ENCODE measurements at places on chromosomes 3 and 15. TPM values are rescaled to one million over a fixed set of nuclear protein-coding genes. Genes with fewer than 3 reads are reported as not detected.

DNA sequence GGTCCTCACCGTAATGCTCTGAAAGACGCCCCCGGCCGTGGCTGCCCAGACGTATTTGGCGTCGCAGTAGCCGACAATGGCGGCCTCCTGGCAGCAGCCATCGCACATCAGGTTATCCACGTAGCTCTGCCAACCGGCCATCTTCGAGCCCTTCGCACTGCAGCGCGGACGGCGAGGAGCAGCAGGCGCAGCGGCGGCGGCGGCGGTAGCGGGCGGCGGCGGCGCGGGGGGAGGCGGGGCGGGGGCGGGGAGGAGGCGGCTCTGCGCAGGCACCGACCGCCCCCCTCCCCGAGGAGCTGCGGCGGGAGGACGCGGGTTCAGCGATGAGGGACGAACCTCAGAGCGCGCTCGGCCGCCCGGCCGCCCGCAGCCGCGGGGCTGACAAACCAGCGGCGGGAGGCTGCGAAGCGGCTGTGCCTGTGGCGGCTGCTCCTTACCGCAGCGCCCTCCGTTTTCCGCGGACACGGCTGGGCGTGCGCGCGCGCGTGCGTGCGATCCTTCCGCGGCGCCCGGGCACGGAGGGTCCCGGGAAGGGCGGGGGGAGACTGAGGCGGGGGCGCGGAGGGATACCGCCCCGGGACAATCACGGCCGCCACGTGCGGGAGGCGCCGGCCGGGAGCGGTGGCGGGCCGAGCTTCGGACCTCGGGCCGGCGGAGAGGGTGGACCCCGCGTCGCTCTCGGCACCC lies at the start of gene PFN2:
PFN2 (minus strand) TSS at position 180 of the 687 bp plus-strand sequence; CDS start at position 141, 39 bp downstream.
- DNase-seq, result peak; percentile 75

GRCh38 chr3:191238321-191238817 lies 39.3 kb downstream of the OSTN start:
- no peak for DNase-seq

DNA sequence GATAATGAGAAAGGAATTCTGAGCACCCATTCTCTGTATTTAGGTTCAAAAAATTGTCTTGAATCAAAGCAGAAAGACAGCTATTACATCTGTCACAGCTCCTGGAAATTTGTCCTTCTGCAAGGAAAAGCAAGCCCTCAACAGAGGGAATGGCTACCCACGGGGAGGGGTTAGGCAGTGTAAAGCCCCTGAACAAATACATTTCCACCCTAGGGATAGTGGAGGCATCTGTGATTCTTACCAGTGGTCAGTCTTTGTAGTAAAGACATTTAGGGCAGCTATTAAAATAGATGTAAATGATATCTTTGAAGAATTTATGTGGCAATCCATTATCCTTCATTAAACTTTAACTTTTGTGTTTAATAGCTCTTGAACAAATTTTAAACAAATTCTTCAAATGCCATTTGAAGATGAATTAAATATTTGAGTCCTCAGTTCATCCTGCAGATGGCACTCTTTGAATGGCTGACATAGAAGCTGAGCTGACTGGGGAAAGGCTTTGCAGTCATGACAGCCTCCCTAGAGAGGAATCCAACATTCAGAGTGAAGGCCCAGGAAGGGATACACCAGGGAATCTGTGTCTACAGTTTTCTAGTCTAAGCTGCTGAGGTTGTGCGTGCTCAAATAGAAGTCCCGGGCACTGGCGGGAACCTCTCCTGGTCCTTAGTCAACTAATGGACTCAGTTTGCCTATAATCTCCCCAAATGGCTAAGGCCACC lies 359.7 kb upstream of the ROPN1 start:
- DNase-seq, result peak; percentile 69

GRCh38 chr15:74893627-74894026 lies 3.8 kb downstream of the MPI start:
- no peak for DNase-seq

DNA sequence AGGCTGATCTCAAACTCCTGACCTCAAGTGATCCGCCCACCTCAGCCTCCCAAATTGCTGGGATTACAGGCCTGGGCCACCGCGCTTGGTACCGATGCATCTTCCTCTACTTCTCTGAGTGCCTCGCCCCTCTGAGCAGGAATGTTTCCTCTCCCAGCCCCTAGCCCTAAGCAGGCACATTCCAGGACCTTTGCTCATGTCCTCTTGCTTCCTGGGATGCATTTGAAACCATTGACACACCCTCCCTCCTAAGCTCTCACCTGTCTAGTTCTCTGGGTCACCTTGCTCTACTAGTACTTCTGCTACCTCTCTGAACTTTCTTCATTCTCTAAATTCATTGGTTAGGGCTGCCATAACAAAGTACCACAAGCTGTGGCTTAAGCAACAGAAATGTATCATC lies 17.9 kb upstream of the UACA start:
- DNase-seq, result no peak

GRCh38 chr15:39411102-39411989 lies 169.5 kb upstream of the THBS1 start:
- DNase-seq, result peak; percentile 38

DNA sequence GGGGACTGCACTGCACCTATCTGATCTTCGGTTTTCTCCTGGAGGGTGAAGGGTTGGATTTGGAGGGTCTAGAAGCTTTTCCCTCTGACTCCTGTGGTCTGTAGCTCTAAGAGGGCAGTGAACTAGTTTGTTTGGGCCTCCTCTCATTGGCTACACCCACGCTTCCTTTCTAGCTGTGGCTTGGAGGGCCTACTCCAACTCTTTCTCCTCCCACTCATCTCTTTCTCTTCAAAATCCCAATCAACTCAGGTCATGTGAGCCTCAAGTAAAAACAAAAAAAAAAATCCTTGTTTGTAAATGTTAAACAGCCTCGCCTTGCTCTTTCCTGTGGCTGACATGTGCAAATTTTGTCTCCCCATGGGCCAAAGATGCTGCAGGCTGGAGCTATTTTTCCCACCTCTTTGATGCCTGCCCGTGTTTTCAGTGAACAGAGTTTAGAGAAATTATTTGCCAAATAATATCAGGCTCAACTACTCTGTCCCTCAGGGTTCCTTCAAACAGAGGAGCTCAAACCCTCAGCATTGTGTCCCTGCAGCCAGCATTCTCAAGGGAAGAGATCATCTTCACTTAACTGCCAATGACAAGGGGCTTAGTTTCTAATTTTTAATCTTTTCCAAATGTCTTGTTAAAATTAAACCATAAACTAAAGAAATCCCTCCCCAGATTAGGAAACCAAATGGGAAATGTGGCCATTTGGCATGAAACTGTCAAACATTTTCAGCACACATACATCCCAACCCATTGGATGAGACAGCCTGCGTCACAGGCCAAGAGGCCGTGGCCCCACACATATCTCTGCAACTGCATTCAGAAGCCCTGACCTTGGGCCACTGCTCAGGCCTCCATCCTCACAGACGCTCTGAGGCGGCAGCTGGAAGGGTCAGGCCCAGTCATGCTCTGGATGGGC lies 114.8 kb upstream of the THBS1 start:
- DNase-seq, result no peak

DNA sequence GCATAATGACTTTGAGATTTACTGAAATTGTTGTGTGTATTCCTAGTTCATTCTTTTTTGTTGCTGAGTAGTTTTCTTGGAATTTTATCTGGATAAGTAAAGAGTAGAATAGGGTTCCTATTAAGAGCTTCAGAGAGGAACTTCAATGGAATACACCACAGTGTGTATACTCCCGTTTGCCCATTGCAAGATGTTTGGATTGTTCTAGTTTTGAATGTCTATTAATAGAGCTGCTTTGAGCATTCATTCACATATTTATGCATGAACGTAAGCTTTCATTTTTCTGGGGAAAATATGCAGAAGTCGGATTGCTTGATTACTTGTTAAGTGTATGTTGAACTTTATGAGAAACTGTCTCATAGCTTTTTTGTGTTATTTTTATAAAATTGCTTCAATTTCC lies 580.5 kb downstream of the OTOL1 start:
- DNase-seq, result no peak

GRCh38 chr15:65197337-65197645 lies 12.1 kb upstream of the CLPX start:
- no peak for DNase-seq

DNA sequence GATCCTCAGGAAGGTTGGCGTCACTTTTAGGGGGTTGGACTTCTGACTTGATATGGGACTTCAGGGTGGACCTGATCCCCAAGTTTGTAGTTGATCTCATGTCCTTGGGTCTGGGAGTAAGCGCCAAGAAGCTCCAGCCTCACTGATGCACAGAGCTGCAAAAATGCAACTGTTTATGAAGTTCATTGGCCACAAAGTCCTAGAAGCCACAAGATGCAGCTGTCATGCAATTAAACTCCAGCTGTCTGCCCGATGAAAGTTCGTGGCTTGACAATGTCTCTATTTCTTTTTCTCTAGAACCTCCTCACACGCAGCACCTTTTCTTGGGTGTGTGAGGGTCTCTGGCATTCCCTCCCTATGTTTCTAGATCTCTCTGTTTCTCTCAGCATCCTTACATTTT lies 9.2 kb upstream of the ACAN start:
- no peak for DNase-seq

DNA sequence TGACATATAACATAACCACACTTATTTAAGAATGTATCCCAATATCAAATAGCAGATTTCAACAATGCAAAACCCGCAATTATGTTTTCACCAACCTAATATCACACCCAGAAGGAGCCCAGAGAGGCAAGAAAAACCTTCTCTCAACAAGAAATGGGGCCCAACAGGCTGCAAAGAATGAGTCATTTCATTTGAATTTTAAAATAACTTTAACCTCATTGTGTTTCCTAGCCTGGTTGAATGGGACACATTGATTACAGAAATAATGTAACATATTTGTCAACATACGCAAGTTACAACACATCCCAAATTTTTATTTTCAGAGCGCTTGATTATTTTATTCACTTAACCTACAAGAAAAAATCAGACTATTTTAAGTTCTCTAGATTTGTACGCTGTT lies 365.1 kb upstream of the SLCO3A1 start:
- no peak for DNase-seq

DNA sequence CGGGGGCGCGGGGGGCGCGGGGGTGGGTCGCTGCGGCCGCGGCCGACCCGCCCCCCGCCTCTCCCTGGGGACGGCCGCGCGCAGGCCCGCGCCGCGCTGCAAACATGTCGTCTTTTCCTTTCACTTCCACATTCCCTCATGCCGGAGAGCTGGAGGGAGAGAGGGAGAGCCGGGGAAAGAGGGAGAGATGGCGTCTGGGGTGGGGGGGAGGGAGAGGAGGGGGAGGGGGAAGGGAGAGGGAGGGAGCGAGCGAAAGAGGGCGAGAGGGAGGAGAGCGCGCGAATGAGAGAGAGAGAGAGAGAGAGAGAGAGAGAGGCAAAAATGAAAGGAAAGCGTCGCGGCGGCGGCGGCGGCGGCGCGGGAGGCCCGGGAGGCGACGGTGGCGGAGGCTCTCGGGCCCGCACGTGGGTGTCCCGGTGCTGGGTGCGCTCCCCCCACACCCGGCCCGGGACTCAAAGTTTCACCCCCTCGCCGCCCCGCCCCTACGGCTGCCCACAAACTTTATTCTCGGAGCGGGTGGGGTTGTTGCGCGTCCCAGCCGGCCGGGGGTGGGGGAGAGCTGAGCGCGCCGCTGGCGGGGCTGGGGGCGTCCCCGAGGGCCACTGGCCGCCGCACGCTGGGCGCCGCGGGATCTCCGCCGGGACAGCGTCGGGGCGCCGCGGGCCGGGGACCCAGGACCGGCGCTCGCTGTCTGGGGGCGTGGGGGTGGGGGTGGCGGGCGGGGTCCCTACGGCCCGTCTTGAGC lies 731 bp downstream of the ZNF710 start:
- peak; percentile 79 for DNase-seq

DNA sequence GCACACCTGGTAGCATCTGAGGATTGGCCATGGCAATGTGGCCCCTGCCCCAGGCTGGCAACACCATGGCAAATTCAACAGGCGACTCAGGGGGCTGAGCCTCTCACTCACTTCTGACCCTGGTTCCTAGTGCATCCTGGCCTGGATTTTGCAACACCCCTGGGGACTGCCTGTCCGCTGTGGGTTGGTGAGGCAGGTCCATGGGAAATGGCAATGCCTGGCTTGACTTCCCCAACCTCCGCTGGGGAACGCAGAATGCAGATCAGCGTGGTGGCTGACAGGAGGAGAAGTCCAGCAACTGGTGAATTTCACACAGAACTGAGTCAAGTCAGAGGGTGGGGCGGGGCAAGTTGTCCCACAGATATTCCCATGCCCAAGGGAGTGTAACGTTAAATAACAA lies 3.9 kb upstream of the PSTPIP1 start:
- no peak for DNase-seq

DNA sequence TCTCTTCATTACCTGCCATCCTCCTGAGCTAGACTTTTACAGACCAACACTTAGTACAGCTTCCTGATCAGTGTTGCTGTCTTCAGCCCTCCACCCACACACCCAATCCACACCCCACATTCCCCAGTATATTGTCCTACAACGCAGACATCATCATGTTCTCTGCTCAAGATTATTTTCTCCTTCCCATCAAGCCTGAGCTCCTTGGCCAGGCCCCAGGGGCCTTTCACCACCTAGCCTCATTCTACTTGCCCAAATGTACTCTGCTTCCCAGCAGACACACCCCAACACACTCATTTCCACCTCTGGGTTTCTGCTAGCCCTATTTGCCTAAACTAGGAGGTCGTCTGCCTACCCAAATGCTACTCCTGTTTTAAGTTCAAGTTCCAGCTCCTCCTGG lies 37.0 kb downstream of the DAPK2 start:
- DNase-seq, result no peak

DNA sequence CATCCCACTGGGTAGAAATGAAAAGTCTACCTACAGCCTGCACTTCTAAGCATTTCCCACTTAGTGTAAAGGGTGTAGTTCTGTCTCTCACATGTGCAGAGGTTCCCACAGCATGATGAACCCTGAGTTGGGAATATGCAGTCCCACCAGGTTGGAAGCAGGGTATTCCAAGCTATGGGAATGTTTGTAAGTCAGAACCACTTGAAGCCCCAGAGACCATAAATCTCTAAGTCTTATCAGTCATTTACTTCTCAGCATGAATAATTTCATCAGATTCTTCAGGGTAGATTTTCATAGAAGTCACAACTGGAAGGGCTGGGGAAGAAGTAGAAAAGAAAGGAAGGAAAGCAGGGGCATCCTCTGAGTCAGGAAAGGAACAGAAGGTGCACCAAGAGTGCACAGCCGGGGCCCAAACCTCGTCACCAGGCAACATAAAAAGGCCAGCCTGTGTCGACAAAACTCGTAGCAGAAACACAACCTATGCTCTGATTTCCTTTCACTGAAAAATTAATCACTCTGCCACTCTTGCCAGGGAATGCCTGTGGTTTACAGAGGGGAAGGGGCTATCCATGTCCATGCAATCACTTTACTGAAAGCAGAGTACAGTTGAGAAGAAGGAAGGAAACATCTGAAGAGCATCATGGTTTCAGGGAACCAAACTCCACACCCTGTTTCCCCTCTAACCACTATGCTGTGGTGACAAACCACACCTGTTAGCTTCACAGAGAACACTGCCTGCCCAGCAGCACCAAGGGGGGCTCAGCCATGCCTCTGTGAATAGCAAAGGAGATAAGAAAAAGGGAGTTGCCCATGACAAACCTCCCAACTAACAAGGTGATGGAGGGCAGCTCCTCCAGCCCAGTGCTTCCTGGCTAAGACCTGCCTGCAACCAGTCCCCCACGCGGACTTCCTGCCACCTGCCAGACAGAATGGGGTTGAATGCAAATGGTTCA lies 40.5 kb downstream of the SH3BP5 start:
- no peak for DNase-seq

The PLCL2 gene
- total RNA-seq, result 2.5 TPM

The TMEM212 gene
- not detected for total RNA-seq

The HRG gene
- total RNA-seq, result not detected

The NTRK3 gene
- total RNA-seq, result 0.11 TPM

The TIGIT gene
- total RNA-seq, result 3.3 TPM

The DLL4 gene
- total RNA-seq, result not detected
